Sigmoid colon (tissue), 7 donors: ENCODE measurements at places on chromosomes 3 and 15. TPM values are rescaled to one million over a fixed set of nuclear protein-coding genes. Genes with fewer than 3 reads are reported as not detected.

DNA sequence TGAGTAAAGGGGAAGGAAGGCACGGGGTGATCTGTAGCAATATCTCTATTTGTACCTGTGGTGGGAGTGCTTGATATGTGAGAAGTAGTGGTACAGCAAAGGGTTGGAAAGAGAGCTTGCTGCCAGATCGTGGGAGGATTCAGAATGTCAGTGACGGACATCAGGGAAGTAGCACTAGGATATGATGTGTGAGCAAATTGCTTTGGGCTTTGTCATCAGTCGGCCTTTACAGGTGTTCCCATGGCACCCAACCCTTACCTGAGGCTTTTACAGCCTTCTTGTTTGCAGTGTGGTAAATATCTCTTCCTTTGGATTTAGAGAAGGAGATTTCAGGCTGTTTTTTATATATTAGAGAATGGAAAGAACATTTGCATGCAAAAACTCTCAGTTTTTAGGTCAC is 29.8 kb downstream of the IL1RAP start:
- no peak overlapping the region for H3K27ac ChIP-seq
- no peaks in the 10 kb centered on the region for H3K36me3 ChIP-seq
- no peaks in the 10 kb centered on the region for H3K27me3 ChIP-seq
- no peak overlapping the region for H3K4me3 ChIP-seq
- no peaks in the 10 kb centered on the region for H3K4me1 ChIP-seq
- no peak for DNase-seq

DNA sequence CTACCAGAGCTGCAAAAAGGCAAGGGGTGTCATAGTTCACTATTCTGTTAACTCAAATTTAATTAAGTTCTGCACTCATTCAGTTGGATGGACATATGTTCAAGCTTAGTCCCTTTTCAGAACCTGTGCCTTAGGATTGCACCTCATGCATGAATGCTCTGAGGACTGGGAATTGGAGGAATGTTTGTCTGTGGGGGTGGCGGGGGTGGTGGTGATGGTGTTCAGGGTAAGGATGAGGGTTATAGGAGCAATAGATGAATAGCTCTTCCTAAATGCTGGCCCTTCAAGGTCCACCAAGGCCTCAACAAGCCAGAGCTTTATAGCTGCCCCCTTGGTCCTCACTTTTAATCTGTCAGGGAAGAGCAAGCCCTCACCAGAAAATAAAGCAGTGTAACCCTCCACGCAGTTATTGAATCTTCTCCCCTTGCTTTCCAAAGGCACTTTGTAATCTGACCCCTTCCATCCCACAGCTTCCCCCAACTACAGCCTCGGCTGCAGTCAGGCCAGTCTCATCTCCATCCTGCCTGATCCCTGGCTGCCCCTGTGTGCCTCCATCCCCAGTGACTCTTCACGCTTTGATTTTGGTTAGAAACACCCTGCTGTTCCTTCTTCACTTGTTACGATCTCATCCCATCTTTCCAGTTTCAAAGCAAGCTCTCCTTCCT is 221.6 kb upstream of the LMCD1 start:
- H3K27me3 ChIP-seq, result no peaks in the 10 kb centered on the region
- H3K4me1 ChIP-seq, result no peaks in the 10 kb centered on the region
- no peak for DNase-seq
- H3K27ac ChIP-seq, result no peak overlapping the region

Gene HAUS2
- total RNA-seq, result 18.7 TPM

- peak; percentile 72 for DNase-seq
- no peaks in the 10 kb centered on the region for H3K4me1 ChIP-seq
- H3K4me3 ChIP-seq, result no peak overlapping the region
- no peaks in the 10 kb centered on the region for H3K36me3 ChIP-seq
- no peaks in the 10 kb centered on the region for H3K27me3 ChIP-seq
These were observed 20.0 kb downstream of the RIOX2 start for GRCh38 chr3:97952280-97952679.

GRCh38 chr15:95293456-95294031 is 1037.0 kb upstream of the NR2F2 start:
- H3K27me3 ChIP-seq, result no peaks in the 10 kb centered on the region
- H3K36me3 ChIP-seq, result no peaks in the 10 kb centered on the region
- no peaks in the 10 kb centered on the region for H3K4me1 ChIP-seq

GRCh38 chr15:83014205-83014653 is 2.8 kb upstream of the C15orf40 start:
- DNase-seq, result no peak
- H3K36me3 ChIP-seq, result peaks cover 8% of the 10 kb centered on the region
- H3K27ac ChIP-seq, result no peak overlapping the region
- H3K4me1 ChIP-seq, result peaks cover 16% of the 10 kb centered on the region
- no peaks in the 10 kb centered on the region for H3K27me3 ChIP-seq

Gene THRB
- total RNA-seq, result 49.5 TPM

GRCh38 chr3:57091521-57092273 is 31.2 kb downstream of the SPATA12 start:
- H3K4me1 ChIP-seq, result no peaks in the 10 kb centered on the region
- no peak for DNase-seq
- H3K27me3 ChIP-seq, result no peaks in the 10 kb centered on the region
- no peak overlapping the region for H3K27ac ChIP-seq

Gene SLC22A13
- total RNA-seq, result not detected

Gene ENTPD3
- 5.0 TPM for total RNA-seq

DNA sequence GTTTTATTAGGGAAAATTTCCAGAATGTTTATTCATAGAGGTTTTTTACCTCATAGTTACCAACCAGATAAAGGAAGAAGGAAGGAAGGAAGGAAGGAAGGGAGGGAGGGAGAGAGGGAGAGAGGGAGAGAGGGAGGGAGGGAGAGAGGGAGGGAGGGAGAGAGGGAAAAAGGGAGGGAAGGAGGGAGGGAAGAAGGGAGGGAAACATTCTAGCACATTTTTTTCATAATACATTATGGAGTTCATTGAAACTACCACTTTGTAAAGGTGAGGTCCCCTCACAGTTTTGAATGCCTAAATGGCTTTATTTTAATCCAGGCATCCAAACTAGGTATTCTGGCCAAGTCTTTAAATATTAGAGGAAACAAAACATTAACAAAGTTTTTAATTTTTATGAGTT is 1049.1 kb downstream of the ROBO1 start:
- no peaks in the 10 kb centered on the region for H3K4me1 ChIP-seq
- H3K27me3 ChIP-seq, result no peaks in the 10 kb centered on the region
- no peak overlapping the region for H3K4me3 ChIP-seq
- H3K27ac ChIP-seq, result no peak overlapping the region

GRCh38 chr15:85281293-85281882 is 99.0 kb upstream of the AKAP13 start:
- H3K4me3 ChIP-seq, result no peak overlapping the region
- no peaks in the 10 kb centered on the region for H3K36me3 ChIP-seq
- H3K27ac ChIP-seq, result no peak overlapping the region
- no peaks in the 10 kb centered on the region for H3K4me1 ChIP-seq
- no peak for DNase-seq

DNA sequence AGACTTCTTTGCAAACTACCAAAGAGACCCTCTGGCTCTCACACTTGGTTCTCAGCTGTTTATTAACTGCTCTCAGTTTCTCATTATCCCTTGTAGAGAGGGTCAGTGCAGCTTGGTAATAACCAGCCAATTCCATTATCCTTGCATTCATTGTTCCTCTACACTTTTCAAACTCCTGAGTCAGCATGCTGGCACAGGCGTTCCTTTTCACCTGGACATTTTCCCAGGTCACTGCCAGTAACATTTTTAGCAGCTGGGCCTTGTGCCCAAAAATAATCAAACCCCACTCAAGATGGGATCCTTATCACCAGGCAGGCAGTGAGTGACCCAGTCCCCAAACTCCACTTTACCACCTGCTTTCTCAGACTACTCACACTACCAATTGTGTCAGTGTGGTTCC is 4.8 kb upstream of the SUMF1 start:
- no peaks in the 10 kb centered on the region for H3K36me3 ChIP-seq
- no peak for DNase-seq
- H3K27me3 ChIP-seq, result no peaks in the 10 kb centered on the region
- no peak overlapping the region for H3K4me3 ChIP-seq
- no peak overlapping the region for H3K27ac ChIP-seq

GRCh38 chr3:55292360-55292759 is 194.7 kb downstream of the WNT5A start:
- H3K36me3 ChIP-seq, result no peaks in the 10 kb centered on the region
- H3K27ac ChIP-seq, result no peak overlapping the region
- no peak overlapping the region for H3K4me3 ChIP-seq
- H3K27me3 ChIP-seq, result no peaks in the 10 kb centered on the region
